NCI-H2029 treated with DMSO at 0.1 percent for 48 hours (cell line): ENCODE measurements at places on chromosomes 1 and 21.

- DNase-seq = no peak
These were observed 41.2 kb downstream of the PRAMEF20 start for GRCh38 chr1:13451399-13451965.

DNA sequence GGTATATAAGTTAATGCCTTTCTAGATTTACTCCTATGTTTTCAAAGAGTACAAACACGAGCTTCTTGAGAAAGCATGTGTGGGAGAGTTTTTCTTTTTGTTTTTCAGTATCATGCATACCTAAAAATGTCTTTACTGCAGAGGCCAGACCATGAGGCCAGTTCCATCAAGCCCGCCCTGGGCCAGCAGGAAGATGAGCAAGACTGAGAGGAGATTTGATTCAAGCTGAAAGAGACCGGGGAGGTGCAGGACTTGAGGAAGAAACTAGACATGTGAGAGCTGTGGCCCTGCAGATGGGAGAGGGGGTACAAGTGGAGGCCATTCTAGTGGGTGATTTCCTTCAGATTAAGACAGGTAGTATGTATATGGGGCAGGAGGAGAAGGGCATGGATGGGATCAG lies 33.4 kb upstream of the NTPCR start:
- no peak for DNase-seq

- no peak for DNase-seq
These were observed 150.3 kb upstream of the VANGL1 start for GRCh38 chr1:115491298-115492018.

GRCh38 chr1:184187097-184187496 lies 135.6 kb downstream of the TSEN15 start:
- DNase-seq = no peak

DNA sequence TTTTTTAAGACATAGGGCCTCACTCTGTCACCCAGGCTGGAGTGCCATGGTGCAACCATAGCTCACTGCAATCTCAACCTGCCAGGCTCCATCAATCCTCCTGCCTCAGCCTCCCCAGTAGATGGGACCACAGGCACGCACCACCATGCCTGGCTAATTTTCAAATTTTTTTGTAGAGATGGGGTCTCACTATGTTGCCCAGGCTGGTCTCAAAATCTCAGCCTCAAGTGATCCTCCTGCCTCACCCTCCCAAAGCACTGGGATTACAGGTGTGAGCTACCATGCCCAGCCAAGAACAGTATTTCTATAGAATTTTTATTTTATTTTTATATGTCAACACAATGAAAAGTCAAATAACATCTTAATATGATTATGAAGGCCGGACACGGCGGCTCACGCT lies 10.9 kb downstream of the GNB1 start:
- no peak for DNase-seq

GRCh38 chr1:220879509-220880361 lies 492 bp downstream of the HLX start:
- no peak for DNase-seq

DNA sequence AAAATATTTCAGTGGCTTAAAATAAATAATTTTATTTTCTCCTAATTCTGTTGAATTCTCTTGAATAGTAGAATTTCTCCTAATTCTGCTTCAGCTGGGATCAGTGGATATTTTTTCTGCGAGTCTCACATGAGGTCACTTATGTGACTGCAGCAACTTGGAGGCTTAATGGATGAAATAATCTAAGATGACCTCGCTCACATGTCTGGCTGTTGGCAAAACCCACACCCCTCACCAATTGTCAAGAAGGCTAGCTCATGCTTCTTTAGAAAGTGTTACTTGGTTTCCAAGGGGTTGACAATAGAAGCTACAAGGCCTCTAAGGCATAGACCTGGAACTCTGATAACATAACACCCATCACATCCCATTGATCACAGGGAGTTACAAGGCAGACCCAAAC lies 156.9 kb upstream of the DPYD start:
- DNase-seq = no peak

GRCh38 chr1:41802532-41803501 lies 115.9 kb downstream of the HIVEP3 start:
- DNase-seq = peak; percentile 92

DNA sequence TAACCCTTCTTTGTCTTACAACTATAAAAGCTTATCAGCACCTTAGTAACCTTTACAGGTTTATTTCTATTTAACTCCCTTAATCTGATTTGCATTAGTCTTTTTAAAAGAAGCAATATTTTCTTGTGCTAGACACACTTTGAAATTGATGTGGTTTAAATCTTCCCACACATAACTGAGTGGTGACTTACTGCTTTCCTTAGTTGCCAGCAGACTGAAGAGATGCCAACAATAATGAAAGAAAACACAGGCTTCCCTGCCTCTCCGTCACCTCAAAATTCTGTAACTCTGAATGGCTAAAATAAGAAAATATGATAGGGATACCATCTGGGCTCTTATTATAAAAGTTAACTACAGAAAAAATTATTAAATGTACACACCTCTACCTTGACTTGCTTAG lies 196.8 kb downstream of the PTBP2 start:
- no peak for DNase-seq

- peak; percentile 37 for DNase-seq
These were observed 34.8 kb upstream of the ZBTB40 start for GRCh38 chr1:22416555-22417454.

GRCh38 chr1:66834926-66835325 lies 33.9 kb upstream of the INSL5 start:
- DNase-seq = no peak

- DNase-seq = no peak
These were observed 5.0 kb downstream of the MTR start for GRCh38 chr1:236800002-236800620.

GRCh38 chr21:28885853-28886177 lies 106.9 kb downstream of the LTN1 start:
- no peak for DNase-seq

DNA sequence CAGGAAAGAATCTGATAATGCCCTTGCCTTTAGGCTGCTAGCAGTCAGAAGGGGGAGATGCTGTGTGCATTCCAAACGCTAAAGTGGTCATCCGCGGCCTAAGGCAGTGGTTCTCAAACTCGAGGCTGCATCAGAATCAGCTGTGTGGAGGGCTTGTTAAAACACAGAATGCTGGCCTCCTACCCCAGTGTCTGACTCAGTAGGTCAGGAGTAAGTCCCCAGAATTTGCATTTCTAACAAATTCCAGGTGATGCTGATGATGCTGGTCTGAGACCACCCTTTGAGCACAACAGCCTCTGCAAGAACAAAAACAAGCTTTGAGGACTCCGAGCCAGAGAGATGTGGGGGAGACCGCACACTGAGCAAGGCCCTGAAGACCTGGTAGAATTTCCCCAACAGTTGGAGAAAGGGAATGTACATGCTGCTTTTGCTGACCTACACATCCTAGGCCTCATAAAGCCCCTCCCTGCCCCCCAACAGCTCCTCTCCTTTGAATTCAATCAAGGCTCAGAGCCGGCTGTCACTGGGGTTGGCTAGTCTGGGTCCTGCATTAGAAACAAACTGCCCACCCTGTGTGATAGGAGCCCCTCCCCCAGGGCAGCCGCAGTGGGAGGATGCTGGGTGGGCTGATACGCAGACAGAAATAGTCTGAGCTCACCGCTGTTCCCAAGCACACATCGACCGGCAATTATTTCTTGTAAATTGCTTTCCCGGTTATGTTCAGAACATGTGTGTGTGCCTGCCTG lies 27.1 kb downstream of the SHISAL2A start:
- no peak for DNase-seq

DNA sequence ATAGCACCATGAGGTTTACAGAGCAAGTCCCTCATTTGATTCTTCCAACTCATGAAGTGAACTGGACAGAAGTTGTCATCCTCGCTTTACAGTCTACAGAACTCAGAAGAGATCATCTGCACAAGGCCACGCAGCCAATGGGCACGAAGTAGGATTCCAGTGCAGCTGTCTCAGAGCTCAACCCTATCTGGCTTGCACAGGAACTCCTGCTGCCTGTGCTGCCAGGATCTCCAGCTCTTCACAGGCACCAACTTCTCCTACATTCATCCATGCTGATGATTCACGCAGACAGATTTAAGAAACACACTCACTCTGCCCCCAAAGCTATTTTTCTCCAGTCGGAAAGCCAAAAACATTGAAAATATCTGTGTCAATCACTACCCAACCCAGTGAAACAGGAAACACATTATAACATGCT lies 157.0 kb downstream of the RERE start:
- no peak for DNase-seq

DNA sequence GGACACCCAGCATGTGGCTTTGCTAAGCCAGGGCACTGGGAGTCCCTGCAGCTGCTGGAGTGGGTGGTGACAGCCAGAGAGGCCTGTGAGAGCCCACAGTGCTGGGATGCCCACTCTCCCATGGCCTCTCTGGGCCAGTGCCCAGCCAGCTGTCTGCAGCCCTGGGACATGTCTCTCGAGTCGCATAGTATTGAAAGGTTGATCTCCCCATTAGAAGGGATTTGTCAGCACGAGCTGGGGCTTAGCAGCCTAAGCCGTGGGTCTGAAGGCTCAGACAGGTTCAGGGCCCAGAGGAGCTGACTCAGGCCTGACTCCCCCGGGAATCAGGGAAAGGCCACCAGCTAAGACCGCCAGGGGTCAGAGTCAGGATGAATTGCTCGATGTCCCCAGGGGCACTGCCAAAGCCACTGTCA lies 53.5 kb downstream of the FOXD2 start:
- no peak for DNase-seq

DNA sequence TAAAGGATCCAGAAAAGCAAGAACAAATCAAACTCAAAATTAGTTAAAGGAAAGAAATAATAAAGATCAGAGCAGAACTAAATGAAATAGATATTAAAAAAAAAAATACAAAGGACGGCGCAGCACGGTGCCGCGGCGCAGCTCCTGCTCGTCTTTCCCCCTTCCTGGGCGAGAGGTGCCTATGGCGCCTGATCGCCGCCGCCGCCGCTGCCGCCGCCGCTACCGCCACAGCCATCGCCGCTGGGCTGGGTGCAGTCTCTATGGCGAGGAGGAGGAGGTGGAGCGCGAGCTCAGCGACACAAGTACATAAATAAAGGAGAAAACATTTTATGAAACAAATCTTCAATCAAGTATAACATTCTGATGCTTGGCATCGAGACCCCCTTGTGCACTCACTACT lies 77.6 kb upstream of the VANGL1 start:
- DNase-seq = no peak

DNA sequence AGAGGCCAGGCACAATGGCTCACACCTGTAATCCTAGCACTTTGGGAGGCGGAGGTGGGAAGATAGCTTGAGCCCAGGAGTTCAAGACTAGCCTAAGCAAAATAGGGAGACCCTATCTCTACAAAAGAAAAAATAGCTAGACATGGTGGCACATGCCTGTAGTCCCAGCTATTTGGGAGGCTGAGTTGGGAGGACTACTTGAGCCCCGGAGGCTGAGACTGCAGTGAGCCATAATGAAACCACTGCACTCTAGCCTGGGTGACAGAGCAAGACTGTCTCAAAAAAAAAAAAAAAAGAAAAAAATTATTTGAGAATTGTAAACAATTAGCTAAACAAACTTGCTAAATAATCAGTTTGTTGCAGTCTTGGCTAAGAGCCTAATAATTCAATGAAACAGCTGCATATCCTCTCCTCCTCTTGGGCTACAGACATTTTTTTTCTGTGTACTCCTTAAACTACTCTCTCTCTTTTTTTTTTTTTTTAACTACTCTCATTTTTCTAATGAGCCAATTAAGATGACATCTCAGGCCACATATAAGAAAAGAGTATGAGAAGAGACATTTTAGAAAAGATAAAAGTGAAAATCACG lies 10.5 kb upstream of the DNAJB4 start:
- DNase-seq = no peak

- no peak for DNase-seq
These were observed 97.2 kb downstream of the WDR4 start for GRCh38 chr21:42781971-42782722.

- DNase-seq = no peak
These were observed 572.4 kb upstream of the NCAM2 start for GRCh38 chr21:20425856-20426255.

DNA sequence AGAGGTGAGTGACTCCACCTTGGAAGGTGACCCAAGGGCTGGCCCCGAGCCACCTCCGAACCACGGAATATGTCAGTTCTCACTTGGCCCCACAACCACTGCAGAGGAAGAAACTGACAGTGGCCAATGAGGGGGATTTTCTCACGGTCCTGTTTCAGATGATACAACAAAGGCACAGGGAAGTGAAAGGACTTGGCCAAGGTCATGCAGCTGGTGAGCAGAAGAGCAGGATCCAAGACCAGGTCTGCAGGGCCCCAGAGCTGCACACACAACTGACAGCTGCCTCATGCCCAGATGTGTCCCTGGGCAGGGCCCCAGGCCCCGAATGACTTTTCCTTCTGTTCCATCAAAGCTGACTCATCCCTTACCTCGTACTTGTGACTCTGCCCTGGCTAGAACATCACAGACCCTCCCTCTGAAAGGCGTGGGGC lies 25.8 kb upstream of the EVA1B start:
- no peak for DNase-seq

DNA sequence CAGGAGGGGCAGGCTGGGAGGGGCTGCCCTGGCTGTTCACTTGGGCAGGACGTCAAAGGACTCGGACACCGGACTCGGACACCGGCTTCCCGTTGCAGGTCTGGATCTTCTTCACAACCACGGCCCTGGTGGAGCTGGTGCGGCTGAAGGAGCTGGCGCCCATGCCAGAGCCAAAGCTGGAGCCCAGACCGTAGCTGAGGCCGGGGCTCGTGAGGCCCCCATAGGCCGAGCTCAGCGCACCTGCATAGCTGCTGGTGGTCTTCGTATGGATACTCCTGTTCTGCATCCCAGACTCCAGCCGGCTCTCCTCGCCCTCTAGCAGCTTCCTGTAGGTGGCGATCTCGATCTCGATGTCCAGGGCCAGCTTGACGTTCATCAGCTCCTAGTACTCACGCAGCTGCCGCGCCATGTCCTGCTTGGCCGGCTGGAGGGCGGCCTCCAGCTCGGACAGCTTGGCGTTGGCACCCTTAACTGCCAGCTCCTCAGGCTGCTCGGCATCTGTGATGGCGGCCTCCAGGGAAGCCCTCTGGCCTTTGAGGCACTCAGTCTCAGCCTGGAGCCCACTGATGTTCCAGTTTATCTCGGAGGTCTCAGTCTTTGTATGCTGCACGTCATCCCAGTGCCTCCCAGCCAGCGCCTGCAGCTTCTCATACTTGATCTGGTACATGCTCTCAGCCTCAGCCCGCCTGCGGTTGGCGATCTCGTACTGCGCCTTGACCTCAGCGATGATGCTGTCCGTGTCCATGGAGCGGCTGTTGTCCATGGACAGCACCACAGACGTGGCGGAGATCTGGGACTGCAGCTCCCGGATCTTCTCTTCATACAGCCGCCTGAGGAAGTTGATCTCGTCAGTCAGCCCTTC lies 15.1 kb upstream of the KLF17 start:
- DNase-seq = no peak

DNA sequence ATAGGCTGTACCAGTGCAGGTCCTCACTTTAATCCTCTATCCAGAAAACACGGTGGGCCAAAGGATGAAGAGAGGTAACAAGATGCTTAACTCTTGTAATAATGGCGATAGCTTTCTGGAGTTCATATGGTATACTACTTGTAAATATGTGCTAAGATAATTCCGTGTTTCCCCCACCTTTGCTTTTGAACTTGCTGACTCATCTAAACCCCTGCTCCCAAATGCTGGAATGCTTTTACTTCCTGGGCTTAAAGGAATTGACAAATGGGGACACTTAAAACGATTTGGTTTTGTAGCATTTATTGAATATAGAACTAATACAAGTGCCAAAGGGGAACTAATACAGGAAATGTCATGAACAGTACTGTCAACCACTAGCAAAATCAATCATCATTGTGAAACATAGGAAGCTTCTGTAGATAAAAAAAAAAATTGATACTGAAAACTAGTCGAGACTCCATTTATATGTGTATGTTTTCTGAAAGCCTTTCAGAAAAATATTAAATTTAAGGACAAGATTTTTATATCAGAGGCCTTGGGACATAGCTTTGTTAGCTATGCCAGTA lies 7.0 kb downstream of the SOD1 start:
- no peak for DNase-seq

GRCh38 chr1:8267307-8267706 lies 50.6 kb upstream of the SLC45A1 start:
- no peak for DNase-seq
